ENCODE measurements at places on chromosomes 4 and X.

- DNase-seq = no peak
These were observed 7.5 kb upstream of the RUFY3 start for GRCh38 chr4:70714079-70714887.

GRCh38 chr4:105461221-105461620 is 12.6 kb downstream of the PPA2 start:
- no peak for DNase-seq

DNA sequence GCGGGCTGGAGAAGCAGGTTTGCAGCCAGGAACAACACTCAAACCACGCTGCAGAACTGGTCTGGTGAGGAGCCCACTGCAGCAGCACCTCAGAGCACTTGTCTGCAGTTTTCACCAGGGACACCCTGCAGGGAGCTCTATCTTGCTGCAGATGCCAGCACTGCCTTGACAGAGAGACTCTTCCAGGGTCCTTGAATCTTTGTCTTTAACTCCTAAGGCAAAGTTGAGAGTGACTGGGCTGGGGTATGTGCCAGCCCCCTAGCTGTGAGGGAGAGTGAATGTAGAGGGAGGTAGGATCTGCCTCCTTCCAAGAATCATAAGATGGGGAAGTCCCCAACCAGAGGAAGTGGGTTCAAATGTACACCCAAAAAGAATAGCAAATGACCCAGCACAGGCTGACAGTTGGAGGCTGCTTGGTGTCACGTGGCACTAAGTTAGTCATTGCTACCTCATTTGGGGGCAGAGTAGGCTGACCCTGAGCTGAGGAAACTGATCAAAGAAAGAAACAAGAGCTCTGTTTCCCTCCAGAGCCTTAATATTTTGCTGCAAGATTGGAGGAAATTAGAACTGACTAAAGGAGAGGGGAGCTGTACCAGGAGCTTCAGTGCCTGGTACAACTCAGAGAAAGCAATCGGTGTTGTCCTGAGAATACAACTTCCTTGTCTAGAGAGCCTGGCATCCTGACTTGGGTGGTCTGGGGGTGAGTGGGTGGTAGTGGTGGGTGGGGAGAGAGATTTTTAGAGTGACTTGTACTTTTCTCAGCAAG is 28.2 kb upstream of the HUWE1 start:
- no peak for DNase-seq

DNA sequence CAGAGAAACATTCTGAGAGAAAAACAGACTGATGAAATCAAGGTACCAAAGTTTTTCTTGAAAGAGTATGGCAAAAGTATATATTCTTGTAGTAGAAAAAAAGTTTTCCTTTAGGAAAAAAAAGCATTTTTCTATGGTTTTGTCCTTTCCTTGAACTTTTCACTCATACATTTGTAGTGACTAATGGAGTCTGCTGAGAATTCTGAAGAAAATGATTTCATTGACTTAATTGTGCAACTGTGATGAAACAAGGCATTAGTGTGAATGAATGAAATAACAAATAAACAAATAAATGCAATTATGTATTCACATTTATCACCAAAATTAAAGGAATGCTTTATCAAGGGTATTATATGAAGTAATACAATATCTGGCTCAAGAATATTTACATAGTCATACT is 5.7 kb downstream of the CSN1S1 start:
- DNase-seq = no peak

DNA sequence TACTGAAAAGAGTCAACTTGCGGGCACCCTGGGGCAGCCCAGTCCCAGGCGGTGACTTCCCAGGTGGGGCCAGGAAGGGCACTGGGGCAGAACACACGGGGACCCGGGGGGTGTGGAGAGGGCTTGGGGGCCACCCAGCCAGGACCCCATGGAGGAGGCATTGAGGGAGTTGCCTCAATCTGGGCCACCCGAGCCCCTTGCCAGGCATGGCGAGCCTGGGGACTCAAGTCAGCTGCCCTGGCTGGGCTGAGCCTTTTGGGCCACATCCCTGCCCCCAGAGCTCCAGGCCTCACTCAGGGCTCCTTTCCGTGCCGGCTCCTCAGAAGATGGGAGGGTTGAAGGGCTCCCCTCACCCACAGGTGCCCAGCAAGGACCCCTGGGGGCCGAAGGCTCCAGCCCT is 6.6 kb upstream of the CPLX1 start:
- no peak for DNase-seq

DNA sequence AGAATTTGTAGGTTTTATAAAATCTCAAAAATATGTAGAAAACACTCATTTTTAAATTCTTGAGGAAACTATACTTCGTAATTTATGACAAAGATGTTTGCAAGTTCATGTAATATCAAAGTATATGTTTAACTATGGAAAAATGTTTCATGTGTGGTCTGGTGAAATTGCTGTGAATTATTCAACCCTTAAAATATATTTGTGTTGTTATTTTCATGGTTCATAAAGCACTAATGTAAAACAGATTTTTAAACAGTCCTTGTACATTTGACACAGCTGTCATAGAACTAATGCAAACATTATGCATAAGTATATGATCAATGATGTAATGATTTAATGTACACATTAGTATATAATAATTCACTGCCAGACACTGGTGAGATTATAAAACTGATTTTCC is 83.1 kb upstream of the ARSJ start:
- DNase-seq = no peak

- DNase-seq = peak; percentile 54
These were observed 123.7 kb downstream of the ANAPC4 start for GRCh38 chr4:25500626-25501316.

DNA sequence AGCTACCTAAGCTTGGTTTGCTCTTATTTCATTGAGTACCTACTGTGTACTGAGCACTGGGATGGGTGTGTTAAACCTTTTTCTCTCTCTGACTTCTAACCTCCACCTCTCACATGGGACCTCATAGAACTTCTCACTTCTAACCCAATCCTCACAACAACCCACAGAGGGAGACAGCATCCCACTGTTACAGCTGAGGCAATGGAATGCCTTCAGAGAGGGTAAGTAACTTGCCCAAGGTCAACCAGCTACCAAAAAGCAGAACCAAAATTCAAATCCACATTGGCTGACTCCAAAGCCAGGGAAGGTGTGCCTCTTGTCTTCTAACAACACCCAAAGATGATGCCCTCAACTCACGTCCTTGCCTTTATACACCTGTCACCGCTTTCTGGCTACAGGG is 5.4 kb downstream of the SEL1L3 start:
- DNase-seq = no peak

DNA sequence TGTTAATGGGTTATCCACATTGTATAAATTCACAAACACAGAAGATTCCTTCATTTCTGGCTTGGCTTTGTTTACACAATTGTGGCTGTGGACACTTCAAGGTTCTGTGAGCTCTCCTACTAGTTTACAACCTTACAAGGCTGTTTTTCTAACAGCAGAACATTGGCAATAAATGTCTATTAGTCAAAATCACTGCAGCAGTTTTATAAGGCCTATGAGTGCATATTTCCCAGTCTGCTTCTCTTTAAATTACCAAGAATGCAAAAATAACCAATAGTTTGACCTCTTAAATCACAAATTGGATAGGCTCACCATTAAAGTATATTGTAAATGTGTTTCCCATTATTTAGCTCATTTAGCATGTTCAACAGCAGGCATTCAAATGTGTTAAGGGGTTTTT is 239.2 kb downstream of the DKK2 start:
- no peak for DNase-seq

DNA sequence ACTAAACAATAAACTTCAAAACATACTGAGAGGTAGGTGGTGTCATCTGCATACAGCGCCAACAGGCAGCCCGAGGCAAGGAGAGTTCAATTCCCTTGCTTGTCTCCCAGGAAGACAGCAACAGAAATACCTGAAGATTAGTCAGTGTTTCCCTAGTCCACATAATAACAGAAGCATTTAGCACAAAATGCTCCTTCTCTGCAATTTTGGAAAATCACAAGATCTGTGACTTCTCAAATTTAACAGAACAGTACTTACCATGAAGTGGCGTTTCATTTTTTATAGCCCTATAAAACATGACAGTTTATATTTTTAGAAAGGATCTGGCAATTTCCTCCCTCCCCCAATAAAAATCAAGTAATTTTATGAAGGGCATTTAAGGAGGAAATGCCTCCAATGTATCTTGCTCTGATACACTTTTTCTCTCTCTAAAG is 67.1 kb upstream of the MYOZ2 start:
- DNase-seq = no peak

- DNase-seq = no peak
These were observed 908 bp downstream of the PCDH10 start for GRCh38 chr4:133149932-133150471.

DNA sequence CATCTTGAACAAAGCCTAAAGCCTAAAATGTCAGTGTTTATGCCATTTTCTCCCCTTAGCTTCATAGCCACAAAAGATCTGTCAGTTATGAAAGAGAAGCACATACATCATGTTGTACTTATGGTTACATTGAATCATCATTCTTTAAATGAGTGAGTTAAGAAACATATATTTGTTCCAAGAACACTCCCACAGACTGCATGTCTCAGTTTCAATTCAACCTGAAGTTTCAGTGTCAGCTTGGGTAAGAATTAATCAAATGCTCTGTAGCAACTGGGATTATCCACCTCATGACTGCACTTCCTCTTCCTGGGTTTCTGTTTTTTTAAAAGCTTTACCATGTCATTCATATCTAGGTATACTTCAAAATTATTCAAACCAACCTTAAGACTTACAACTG is 3.9 kb upstream of the TMPRSS11B start:
- DNase-seq = no peak

DNA sequence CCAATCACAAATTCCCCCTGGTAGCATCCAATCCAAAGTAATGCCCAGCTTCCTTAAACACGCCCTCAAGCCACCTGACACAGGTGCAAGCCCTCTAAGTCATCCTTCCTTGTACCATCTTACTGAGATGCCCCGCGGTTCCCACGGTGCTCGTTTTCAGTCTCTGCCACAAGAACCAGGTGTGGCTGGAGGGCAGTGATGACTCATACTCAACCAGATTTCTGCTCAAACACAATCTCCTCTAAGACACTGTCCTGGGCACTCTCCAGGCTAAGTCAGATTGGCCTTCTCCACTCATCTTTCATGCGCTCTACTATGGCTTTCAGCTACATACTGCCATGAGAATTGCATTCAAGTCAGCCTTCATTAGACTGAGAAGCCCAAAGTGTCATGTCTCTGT is 3.5 kb downstream of the SH3KBP1 start:
- no peak for DNase-seq

DNA sequence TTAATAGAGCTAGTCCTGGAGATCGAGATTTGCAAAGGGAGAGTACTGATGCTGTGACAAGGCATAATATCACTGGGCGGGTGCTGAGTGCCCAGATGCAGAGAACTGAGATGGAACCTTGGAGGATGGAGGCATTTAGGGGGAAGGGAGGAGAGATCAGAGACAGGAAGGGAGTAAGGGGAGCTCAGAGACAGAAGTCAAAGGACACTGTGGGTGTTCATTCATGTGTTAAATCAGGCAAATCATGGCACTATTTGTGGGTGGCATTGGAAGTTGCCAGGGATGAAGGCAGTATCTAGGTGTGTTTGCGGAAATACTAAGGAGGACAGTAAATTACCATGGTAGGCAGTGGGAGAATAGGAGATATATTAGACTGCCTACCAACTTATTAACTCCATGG is 135.0 kb downstream of the RBM46 start:
- DNase-seq = no peak

DNA sequence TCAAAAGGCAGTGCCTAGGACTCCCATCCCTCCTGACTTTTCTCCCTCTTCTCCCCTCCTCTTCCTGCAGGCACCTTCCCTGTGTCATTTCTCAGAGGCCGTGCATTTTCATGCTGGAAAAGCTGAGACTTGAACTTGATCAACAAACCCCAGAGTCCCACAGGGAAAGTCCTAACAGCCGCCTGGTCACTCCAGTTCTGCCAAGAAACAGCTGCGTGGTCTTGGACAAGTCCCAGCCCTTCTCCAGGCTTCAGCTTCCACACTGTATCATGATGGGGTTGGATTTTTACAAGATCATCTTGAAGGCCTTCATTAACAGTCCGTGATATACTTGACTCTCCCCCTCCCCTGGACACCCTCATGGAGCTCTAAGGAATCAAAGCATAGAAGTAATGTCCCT is 366.0 kb downstream of the BCOR start:
- no peak for DNase-seq

DNA sequence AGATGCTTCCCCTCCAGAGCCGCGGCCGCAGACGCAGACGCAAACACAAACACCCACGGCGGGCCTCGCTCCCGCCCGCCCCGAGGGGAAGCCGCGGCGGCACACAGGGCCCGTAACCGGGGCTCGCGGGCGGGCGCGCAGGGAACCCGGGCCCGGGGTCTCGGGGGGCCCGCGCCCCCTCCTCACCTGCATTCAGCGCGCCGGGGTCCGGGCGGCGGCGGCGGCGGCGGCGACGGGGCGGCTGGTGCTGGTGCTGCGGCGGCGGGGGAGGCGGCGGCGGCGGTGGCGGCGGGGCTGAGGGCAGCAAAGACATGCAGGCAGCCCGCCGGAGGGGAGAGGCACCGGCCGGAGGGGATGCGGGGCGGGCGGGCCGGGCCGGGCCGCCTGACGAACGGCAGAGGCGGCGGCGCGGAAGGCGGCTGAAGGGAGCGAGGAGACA is 255 bp upstream of the CNOT6L start:
- DNase-seq = peak; percentile 17

GRCh38 chr4:156975686-156976085 is 4.1 kb upstream of the PDGFC start:
- DNase-seq = no peak

DNA sequence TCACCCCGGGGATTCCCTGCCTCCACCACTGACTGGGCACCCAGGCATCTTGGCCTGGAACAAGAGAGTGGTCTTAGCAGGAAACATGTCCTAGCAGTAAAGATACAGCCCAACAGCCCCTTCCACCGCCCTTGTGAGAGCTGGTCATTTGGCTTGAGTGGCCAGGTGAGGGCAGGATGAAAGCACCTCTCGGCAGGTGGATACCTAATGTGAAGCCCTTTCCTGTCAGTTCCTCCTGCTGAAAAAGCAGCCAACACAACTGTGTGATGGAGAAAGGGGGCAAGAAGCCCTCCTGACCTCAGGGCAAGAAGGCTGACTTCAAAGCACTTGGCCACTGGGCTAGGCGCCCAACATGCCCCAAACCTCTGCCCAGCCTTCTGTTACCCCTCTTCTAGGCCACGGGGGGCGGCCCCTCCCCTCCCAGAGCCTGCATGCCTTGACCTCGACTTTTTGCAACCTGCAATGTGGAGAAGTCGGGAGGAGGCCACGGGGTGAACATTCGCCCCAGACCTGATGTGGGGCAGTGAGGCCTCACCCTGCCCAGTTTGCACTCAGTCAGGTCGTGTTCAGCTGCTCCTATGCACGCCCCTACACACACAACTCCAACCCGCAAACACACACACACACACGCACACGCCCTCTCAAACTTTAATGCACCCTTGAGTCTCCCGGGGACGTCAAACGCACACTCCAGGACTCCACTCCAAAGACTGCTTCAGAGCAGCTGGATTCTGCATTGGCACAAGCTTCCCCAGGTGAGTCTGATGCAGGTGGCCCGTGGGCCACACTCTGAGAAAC is 1.1 kb downstream of the LGI2 start:
- no peak for DNase-seq

Measured in NCI-H2107 (cell line).